Right forelimb (tissue), 1 donor: ENCODE measurements at places on chromosomes 4 and X.

GRCh38 chr4:123640271-123640670 is 243.7 kb downstream of the SPRY1 start:
- DNase-seq = no peak

DNA sequence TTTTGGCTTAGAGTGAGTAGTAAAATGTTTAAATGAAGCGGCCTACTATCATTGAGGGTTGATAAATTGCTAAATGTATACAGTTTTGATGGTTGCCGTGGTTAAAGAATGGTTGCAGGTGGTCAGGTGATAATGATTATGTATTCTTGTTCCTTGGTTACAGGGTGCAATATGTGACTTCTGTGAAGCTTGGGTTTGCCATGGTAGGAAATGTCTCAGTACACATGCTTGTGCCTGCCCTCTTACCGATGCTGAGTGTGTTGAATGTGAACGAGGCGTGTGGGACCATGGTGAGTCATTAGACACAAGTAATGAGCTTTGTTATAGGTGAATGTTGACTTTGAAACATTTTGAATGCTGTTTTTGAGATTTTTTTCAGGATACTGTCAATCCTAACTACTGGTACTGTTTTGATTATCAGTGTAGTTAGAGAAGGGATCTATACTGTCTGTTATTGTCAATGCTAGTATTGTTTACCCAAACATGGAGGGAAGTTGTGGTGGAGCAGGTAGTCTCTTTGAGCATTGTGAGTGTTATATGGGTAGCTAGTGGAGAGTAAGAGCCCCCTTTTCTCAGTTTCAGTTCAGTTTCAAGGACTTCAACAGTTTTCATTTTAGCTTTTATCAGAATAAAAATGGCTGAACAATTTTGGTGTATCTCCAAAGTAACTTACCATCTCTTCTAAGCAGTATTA is 8.9 kb downstream of the ZNF330 start:
- no peak for DNase-seq

GRCh38 chr4:29220761-29221160 is 1499.4 kb upstream of the PCDH7 start:
- no peak for DNase-seq

- DNase-seq = no peak
Observed at GRCh38 chr4:94525993-94526728, 74.4 kb downstream of the PDLIM5 start.

DNA sequence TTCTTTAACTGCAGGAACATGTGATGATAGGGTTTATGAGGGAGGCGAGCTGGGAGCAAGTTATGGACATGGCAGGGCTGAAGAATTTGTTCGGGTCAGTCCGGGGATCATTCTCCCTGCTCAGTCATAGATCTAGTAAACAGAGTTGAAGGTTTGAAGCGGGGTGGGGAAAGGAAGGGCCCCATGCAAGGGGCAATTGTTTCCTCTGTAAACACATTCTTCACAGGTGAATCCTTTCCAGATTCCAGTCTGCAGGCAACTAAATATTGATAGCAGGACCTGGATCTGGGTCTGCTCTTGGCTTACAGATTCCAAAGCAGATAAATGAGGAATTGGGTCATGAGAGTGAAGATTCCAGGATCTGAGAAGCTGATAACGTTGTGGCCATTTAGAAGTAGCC is 44.3 kb upstream of the ARHGAP24 start:
- no peak for DNase-seq

- DNase-seq = no peak
Observed at GRCh38 chr4:142160509-142160908, 524.1 kb downstream of the IL15 start.

- DNase-seq = no peak
Observed at GRCh38 chr4:109022961-109023360, 260.1 kb upstream of the ETNPPL start.

DNA sequence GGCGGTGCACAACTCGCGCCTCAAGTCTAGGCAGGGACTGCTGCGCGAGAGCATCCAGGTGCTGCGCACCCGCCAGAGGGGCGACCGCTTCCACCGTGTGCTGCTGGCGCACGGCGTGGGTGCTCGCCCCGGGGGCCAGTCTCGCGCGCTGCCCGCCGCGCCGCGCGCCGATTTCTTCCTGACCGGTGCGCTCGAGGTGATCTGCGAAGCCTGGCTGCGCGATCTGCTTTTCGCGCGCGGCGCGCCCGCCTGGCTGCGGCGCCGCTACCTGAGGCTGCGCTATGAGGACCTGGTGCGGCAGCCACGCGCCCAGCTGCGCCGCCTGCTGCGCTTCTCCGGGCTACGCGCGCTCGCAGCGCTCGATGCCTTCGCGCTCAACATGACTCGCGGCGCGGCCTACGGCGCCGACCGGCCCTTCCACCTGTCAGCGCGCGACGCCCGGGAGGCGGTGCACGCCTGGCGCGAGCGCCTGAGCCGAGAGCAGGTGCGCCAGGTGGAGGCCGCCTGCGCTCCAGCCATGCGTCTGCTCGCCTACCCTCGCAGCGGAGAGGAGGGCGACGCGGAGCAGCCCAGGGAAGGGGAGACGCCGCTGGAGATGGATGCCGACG is 1.3 kb downstream of the CHST7 start:
- DNase-seq = no peak

DNA sequence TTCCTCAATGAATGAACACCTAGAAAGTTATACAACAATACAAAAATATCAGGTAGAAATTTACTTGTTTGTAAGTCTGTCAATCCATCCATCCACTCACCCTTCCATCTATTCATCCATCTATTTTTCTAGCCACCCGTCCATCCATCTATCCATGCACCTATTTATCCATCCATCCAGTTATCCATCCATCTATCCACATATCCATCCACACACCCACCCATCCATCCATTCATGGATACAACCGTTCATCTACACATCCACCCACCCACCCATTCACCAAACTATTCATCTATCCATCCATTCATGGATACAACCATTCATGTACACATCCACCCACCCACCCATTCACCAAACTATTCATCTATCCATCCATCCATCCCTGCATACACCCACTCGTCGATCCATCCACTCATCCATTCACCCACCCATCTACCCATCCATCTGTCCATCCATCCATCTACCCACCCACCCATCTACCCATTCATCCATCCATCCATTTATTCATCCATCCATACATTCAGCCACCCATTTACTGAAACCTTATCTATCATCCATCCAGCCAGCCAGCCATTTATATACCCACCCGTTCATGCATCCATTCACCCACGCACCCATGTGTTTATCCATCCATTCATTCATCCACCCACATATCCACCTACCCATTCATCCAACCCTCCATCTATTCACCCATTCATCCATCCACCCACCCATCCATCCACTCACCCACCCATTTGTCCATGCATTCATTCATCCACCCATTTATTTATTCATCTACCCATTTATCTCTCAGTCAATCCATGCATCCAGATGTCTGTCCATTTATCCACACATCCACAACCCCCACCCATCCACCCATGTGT is 10.4 kb upstream of the CD99 start:
- no peak for DNase-seq

DNA sequence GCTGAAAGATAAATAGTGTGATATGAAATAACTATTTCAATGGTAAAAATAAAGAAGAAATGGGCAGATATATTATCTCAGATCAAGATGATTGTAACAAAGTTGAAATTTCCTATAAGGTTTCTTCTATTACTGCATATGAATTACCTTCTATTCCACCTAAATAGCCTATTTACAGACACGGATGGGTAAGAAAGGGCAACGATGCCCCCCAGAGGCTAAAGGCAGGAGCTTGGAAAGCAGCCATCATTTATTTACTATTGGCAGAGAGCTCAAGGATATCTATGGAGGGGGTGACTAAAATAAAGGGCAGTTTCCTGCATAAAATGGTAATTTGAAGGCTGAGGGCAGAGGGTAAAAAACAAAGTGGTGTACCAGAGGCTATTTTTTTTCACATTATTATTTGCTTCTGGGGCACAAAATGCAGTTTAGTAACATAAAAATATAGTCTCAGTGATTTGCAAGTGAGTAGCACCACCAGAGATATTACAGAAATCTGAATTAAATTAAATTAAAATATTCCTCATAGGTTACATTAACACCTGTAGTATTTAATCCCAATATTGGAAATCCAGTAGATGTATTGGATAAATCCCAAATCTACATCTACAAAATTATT is 123.1 kb downstream of the BTC start:
- DNase-seq = no peak

GRCh38 chrX:82230013-82230412 is 1028.1 kb downstream of the SH3BGRL start:
- DNase-seq = no peak

GRCh38 chr4:176153124-176153523 is 42.3 kb downstream of the SPATA4 start:
- DNase-seq = no peak

DNA sequence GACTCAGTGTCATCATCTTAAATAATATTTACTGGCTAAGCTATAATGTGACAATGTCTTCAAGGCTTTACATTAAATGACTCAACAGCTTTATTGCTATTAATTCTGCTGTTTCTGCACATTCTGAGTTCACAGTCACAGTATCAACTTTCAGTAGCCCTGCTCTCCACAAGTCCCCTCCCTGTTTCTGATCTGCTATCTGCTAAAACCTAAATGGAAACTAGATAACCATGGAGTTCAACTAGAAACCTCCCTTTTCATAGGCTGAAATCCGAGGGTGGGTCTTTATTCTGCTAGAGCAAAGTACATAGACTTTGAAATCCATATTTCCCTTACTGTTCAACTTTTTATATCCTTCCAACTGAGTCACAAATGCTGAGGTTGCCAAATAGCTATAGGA is 5.4 kb upstream of the ACE2 start:
- no peak for DNase-seq

GRCh38 chrX:150903110-150903508 is 4.6 kb upstream of the CD99L2 start:
- no peak for DNase-seq

GRCh38 chr4:38113132-38113531 is 152.9 kb downstream of the PTTG2 start:
- DNase-seq = no peak

GRCh38 chrX:24732766-24733500 is 39.2 kb downstream of the POLA1 start:
- DNase-seq = no peak

DNA sequence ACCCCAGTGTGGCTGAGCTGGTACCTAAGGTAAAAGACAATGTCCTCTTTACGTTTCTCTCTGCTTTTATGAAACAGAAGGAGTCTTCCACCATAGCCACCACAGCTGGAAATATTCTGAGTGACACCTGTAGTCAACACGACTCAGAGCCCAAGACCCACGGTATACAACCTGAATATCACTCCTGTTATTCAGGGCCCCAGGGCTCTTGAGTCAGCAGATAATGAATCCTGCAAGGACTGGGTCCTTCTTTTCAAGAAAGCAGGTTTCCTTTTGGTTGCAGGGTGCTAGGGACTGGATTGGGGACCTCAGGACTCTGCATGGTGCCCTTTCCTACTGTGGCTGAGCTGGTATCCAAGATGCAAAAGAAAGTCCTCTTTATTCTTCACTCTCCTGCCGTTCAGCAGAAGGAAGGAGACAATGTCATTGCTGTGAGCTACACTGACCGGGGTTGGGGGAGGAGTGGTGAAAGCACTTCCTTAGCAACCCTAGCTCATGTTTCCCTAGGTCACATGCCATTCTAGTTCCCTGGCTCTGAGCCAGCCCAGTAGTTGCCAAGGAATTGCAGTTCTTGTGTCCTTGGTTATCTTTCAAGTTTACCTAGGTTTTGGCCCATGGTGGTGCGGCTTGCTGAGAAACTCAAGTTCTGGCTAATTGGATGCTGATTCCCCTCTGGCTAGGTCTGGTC is 23.7 kb upstream of the UNC5C start:
- DNase-seq = no peak

DNA sequence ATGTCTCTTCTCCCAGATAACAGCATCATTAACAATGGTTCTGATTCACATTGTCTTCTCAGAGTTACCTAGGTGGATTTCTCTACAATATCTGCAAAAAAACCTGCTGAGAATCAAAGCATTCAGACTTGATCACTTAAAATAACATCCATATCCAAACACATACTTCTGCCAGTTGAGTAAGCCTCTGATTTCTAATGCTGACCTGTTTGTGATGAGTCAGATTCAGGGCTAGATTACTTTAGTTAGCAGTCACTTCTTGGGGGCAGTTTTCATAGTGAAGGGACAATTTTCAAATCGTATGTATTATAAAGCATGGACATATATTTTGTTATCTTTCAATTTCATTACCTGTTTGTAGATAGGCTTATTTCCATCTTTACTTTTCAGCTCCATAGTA is 35.5 kb downstream of the CCNI start:
- no peak for DNase-seq

DNA sequence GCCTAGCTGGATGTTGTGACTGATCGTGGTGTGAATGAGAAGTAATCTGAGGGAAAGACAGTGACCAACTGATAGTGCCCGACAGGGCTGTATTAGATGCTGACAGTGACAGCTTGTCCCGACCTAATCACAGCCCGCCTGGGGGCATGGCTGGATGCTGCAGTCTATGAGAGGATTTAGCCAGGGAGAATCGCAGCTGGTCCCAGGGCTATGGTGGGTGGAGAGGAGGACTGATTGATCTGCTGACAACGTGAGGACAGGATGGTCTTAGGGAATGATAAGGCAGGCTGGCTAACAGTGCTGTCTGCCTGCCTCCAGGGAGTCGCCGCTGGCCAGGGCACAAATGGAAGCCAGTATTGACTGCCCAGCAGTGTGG is 621 bp upstream of the SUV39H1 start:
- no peak for DNase-seq

- DNase-seq = no peak
Observed at GRCh38 chrX:39946822-39947221, 150.9 kb downstream of the BCOR start.

DNA sequence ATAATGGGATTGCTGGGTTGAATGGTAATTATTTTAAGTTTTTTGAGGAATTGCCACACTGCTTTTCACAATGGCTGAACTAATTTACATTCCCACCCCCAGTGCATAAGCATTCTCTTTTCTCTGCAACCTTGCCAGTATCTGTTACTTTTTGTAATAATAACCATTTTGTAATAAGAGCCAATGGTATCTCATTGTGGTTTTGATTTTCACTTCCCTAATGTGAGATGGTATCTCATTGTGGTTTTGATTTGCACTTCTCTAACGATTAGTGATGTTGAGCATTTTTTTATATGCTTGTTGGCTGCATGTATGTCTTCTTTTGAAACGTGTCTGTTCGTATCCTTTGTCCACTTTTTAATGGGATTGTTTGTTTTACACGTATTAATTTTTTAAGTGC is 213.1 kb upstream of the HDX start:
- no peak for DNase-seq
